SK-N-SH (cell line): ENCODE measurements at places on chromosomes 2 and 18. TPM values are rescaled to one million over a fixed set of nuclear protein-coding genes. Genes with fewer than 3 reads are reported as not detected.

DNA sequence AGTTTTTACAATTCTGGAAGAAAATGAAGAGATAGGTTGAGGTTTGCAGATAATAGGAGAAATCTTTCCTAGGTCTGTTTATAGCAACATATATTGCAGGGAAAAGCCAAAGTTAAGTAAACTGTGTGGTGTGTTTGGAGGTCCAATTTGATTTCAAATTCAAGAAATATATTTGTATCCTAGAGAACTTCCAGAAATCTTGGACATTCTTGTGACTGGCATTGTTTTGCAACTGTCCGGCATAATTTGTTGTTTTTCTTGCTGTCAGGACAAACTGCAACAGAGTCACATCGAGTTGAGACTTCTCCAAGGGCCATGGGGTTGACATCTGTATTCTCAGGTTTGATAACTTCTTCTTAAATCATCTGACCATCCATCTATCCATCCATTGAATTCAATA lies 170.9 kb upstream of the ZEB2 start:
- H3K27me3 ChIP-seq: no peaks in the 10 kb centered on the region
- DNase-seq: no peak
- H3K4me3 ChIP-seq: no peak overlapping the region
- no peaks in the 10 kb centered on the region for H3K36me3 ChIP-seq
- H3K27ac ChIP-seq: no peak overlapping the region

DNA sequence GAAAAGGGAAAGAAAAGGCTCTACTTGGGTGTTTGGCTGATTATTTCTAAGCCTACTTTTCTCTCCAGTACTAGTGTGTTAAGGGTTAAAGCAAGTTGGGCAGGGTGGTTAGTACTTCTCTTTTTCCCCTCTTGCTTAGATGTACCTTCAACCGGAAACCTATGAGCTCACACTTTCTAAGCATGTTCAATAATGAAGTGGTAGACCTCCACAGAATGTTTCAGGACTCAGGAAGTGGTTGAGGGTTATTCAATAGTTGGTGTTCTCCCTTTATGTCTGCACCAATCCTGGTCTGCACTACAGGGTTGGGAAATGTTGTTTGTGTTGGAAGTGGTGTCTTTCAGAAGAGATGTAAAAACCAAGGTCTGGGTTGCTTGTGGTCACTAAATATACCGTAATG lies 137.1 kb downstream of the ZEB2 start:
- H3K27me3 ChIP-seq: no peaks in the 10 kb centered on the region
- no peak for DNase-seq
- H3K4me3 ChIP-seq: no peak overlapping the region

PROKR1 gene
- not detected in 2 replicates for polyA plus RNA-seq

RAB6C gene
- 0.02 and 0.05 TPM in 2 replicates for polyA plus RNA-seq

SERPINB4 gene
- 0.06 TPM in 1 of 2 replicates, not detected in the other for polyA plus RNA-seq

- no peak overlapping the region for H3K27ac ChIP-seq
- H3K4me3 ChIP-seq: no peak overlapping the region
- H3K27me3 ChIP-seq: no peaks in the 10 kb centered on the region
Measured at GRCh38 chr2:205976120-205976814, 109.7 kb downstream of the INO80D start.

DNA sequence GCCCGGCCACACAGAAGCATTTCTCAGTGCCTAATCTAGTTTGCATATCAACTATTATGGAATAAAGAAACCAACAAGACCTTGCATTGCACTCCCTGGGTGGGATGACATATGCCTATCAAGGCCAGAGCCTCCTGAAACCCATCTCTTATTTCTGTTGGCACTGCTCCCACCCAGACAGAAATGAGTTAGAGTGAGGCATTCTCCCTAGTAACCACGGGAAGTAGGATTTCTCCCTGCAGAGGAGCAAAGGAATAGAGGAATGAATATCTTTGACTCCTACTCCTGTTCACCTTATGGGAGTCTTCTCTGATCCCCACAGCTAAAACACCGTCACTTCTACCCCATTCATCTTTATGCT lies 24.2 kb upstream of the SCYGR1 start:
- no peaks in the 10 kb centered on the region for H3K36me3 ChIP-seq
- no peaks in the 10 kb centered on the region for H3K27me3 ChIP-seq
- H3K27ac ChIP-seq: no peak overlapping the region
- H3K4me3 ChIP-seq: no peak overlapping the region
- H3K4me1 ChIP-seq: peaks cover 37% of the 10 kb centered on the region; the same call in 1 of the 2 replicates

GRCh38 chr2:69518841-69519240 lies 81.6 kb upstream of the NFU1 start:
- H3K4me3 ChIP-seq: no peak overlapping the region
- no peaks in the 10 kb centered on the region for H3K27me3 ChIP-seq
- H3K4me1 ChIP-seq: no peaks in the 10 kb centered on the region
- peaks cover 66% of the 10 kb centered on the region for H3K36me3 ChIP-seq
- no peak overlapping the region for H3K27ac ChIP-seq
- DNase-seq: no peak

GRCh38 chr2:203022751-203023150 lies 8.1 kb downstream of the NBEAL1 start:
- H3K4me3 ChIP-seq: no peak overlapping the region
- peaks cover 4% of the 10 kb centered on the region; the same call in 1 of the 2 replicates for H3K4me1 ChIP-seq
- DNase-seq: no peak
- H3K36me3 ChIP-seq: peaks cover 12% of the 10 kb centered on the region
- no peaks in the 10 kb centered on the region for H3K27me3 ChIP-seq
- no peak overlapping the region for H3K27ac ChIP-seq

- H3K27me3 ChIP-seq: no peaks in the 10 kb centered on the region
- H3K4me1 ChIP-seq: no peaks in the 10 kb centered on the region
- DNase-seq: no peak
- H3K27ac ChIP-seq: no peak overlapping the region
Measured at GRCh38 chr2:70678576-70679143, 89.3 kb downstream of the ADD2 start.

DNA sequence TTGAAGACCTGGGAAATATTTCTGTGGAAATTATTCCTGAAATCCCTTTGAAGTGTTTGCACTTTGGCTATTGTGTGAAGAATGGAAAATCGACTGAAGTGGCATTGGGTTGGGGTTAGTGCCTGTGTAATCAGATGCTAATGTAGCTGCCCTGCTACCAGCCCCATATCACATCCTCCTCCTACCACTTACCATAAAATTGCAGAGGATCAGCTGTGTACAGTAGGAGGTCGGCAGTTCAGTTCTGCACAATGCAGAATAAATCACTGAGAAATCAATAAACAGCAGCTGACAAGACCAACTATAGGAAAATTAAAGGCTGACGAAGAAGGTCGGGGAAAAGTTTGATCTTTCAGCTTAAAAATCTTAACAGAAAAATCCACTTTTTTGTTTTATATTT lies 440.9 kb downstream of the PTPRM start:
- peaks cover 8% of the 10 kb centered on the region; the same call in 1 of the 2 replicates for H3K4me1 ChIP-seq
- H3K36me3 ChIP-seq: no peaks in the 10 kb centered on the region
- no peak overlapping the region for H3K4me3 ChIP-seq
- no peak for DNase-seq
- H3K27ac ChIP-seq: no peak overlapping the region
- no peaks in the 10 kb centered on the region for H3K27me3 ChIP-seq

DNA sequence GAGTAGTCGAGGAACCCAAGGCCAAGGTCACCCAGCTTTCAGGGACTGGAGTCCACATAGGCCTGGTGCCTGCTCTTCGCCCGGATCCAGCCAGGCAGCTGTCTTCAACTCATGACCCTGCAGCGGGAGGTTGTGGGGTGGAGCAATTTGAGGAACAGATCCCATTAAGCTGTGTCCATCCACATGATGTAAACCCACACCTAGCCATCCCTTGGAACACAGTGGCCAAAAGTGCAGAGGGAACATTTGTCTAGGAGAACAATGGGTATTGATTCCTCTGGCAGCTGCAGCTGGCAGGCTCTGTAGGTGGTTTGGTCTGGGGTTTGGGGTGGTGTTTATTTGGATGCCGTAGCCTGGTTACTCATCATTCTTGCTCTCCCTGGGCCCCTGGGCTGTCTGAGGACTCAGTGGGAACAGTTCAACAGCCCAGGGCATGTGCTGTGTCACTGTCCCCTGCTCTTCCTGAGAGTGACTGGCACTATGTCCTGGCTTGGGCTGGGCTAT lies 99.4 kb downstream of the TFCP2L1 start:
- no peaks in the 10 kb centered on the region for H3K27me3 ChIP-seq
- no peak overlapping the region for H3K4me3 ChIP-seq
- H3K27ac ChIP-seq: no peak overlapping the region
- DNase-seq: no peak
- H3K4me1 ChIP-seq: no peaks in the 10 kb centered on the region

MEP1B gene
- not detected in 2 replicates for polyA plus RNA-seq

DNA sequence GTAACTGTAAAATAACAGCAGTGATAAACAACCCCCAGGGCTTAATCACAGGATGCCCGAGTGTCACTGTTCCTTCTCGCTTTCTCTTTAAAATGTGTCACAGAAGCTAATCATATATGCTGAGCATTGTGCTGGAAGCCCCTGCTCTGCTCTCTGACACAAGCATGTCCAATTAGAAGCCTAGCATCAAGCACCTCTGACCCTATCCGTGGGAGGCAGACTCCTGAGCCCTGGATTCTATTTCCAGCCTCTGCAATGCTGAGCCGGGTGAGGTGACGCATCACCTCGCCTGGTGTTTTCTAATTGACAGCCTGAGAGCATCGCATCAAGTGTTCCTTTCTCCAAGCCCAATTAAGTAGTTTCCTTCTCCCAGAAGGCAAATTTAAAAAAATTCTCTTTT lies 19.7 kb upstream of the SCG2 start:
- no peak overlapping the region for H3K27ac ChIP-seq
- H3K4me1 ChIP-seq: peaks cover 9% of the 10 kb centered on the region; the same call in 1 of the 2 replicates
- no peak overlapping the region for H3K4me3 ChIP-seq
- H3K36me3 ChIP-seq: no peaks in the 10 kb centered on the region
- H3K27me3 ChIP-seq: no peaks in the 10 kb centered on the region

GRCh38 chr2:239290618-239291474 lies 110.0 kb downstream of the HDAC4 start:
- H3K4me1 ChIP-seq: no peaks in the 10 kb centered on the region; the same call in 1 of the 2 replicates
- H3K4me3 ChIP-seq: no peak overlapping the region
- no peak for DNase-seq
- no peak overlapping the region; the same call in 1 of the 2 replicates for H3K27ac ChIP-seq

- H3K27ac ChIP-seq: no peak overlapping the region
- DNase-seq: no peak
- H3K4me3 ChIP-seq: no peak overlapping the region
- no peaks in the 10 kb centered on the region for H3K27me3 ChIP-seq
Measured at GRCh38 chr2:88754585-88755320, 63.3 kb downstream of the RPIA start.

DNA sequence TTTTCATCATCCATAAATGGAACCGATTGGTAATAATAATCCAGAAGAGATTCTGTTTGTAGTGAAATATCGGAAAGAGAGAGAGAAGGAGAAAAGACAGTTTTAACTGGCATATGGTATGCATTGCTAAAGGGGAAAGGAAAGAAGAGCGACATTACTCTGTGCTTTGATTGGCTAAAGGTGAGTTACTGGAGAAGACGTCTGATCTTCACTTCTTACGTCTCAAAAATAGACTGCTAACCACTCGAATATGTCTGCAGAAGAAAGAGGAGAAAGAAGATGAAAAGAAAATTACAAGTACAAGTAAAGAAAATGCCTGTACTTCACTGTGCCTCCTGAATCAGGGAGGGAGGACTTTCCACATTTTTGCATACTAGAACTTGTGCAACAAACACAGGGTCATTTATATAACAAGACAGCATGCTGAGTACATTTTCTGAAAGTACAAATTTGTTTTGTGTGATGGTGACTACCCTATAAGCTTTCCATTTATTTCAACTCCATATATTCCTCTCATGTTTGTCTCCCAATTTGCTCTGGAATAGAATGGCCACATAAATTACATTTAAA lies 787.2 kb downstream of the RNF144A start:
- no peak for DNase-seq
- no peak overlapping the region for H3K4me3 ChIP-seq
- no peak overlapping the region for H3K27ac ChIP-seq
- H3K36me3 ChIP-seq: no peaks in the 10 kb centered on the region
- H3K4me1 ChIP-seq: no peaks in the 10 kb centered on the region

- no peaks in the 10 kb centered on the region for H3K36me3 ChIP-seq
- no peak overlapping the region for H3K27ac ChIP-seq
Measured at GRCh38 chr2:195500879-195501278, 156.1 kb upstream of the SLC39A10 start.

EVX2 gene
- not detected in 2 replicates for polyA plus RNA-seq

SERPINB11 gene
- polyA plus RNA-seq: not detected in 2 replicates

TMEM163 gene
- not detected in 2 replicates for polyA plus RNA-seq

GRCh38 chr18:9710037-9710436 lies 1.9 kb downstream of the RAB31 start:
- DNase-seq: no peak
- H3K27me3 ChIP-seq: no peaks in the 10 kb centered on the region
- H3K27ac ChIP-seq: no peak overlapping the region
- no peaks in the 10 kb centered on the region for H3K36me3 ChIP-seq

DNA sequence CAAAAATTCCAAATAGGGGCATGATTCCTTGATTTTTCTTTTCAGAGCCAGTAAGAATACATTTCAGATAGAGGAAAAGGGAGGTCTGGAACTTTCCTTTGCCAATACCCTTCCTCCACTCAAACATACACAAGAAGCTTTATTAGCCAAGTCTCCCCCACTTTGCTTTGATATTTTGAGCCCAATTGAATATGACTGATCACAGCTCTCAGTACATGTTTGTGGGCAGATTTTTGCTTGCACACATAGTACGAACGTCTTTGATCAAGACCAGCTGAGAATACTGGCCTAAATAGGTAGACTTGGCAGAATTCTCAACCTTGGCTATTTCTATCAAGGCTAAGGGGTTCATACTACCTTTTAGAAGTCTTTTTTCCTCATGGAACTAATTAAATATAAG lies 148.8 kb upstream of the PGAP1 start:
- H3K36me3 ChIP-seq: peaks cover 6% of the 10 kb centered on the region; the same call in 1 of the 2 replicates
- no peaks in the 10 kb centered on the region for H3K27me3 ChIP-seq
- no peak for DNase-seq
- H3K4me1 ChIP-seq: peaks cover 16% of the 10 kb centered on the region
- no peak overlapping the region for H3K27ac ChIP-seq
- H3K4me3 ChIP-seq: no peak overlapping the region

DNA sequence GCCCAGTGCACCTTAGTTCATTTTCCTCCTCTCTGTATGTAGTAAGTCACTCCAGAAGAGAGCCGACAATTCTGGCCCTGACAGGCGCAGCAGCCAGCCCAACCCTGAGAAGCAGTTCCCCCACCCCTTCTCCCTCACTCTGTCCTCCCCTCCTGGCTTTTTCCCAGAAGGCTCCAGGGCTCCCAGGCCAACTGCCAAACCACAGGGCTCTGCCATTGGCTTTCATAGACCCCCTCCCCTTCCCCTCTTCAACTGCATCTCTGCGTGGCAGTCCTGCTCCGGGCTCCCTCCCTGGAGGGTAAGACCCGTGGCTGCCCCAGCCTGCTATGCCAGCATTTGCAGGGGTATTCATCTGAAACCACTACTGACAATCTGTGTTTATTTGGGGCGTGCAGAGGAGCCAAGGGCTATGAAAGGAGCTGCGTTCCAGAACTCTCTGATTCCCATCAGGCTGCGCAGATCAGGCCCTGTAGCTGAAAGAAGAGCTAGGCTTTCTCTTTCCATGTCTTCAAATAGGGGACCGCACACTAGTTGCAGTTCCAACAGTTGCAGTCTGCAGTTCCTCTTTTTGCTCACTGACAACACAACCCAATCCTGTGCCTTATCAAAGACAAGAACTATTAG lies 388.6 kb upstream of the TNP1 start:
- H3K36me3 ChIP-seq: no peaks in the 10 kb centered on the region
- no peak overlapping the region for H3K4me3 ChIP-seq
- peaks cover 9% of the 10 kb centered on the region; the same call in 1 of the 2 replicates for H3K4me1 ChIP-seq
